ENCODE measurements at places on chromosomes 2 and 18.

- DNase-seq, result no peak
Observed at GRCh38 chr2:73856214-73856613, 27.5 kb downstream of the STAMBP start.

DNA sequence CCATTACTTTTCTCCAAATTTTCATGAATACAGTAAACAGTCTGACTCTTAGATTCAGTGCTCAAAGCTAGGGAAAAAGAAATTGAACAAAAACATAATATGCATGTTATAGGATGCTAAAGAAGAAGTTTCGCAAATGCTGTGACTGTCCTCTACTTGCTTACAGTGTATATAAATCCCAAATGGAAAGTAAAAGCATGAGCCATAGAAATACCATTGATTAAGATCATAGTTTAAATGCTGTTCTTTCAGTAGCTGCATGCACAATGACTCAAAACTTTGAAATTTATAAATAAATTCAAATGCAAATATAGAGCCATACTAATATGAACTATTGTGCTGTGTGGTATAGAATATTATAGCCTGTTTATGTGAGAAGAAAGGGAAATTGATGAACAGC, 1113.9 kb upstream of the ACVR2A start:
- no peak for DNase-seq

- DNase-seq, result no peak
Observed at GRCh38 chr2:150586858-150587257, 99.4 kb upstream of the RND3 start.

- no peak for DNase-seq
Observed at GRCh38 chr2:9554921-9555296, 721 bp downstream of the ADAM17 start.

GRCh38 chr18:55266981-55267380, 307.7 kb upstream of the CCDC68 start:
- DNase-seq, result no peak

- no peak for DNase-seq
Observed at GRCh38 chr2:100071335-100072043, 70.9 kb downstream of the AFF3 start.

GRCh38 chr18:8526332-8526731, 82.9 kb upstream of the RAB12 start:
- no peak for DNase-seq

GRCh38 chr2:71948781-71949536, 198.7 kb downstream of the CYP26B1 start:
- DNase-seq, result no peak

- DNase-seq, result no peak
Observed at GRCh38 chr2:136122661-136123060, 4.7 kb upstream of the CXCR4 start.

- no peak for DNase-seq
Observed at GRCh38 chr2:198004921-198005829, 200.8 kb downstream of the PLCL1 start.

- DNase-seq, result no peak
Observed at GRCh38 chr18:58955738-58956137, 91.1 kb downstream of the ZNF532 start.

- no peak for DNase-seq
Observed at GRCh38 chr2:134866498-134867099, 28.2 kb downstream of the ACMSD start.

- no peak for DNase-seq
Observed at GRCh38 chr2:152743002-152743401, 24.6 kb downstream of the ARL6IP6 start.

- no peak for DNase-seq
Observed at GRCh38 chr18:36045241-36045991, 21.9 kb downstream of the RPRD1A start.

- no peak for DNase-seq
Observed at GRCh38 chr2:75140288-75140687, 59.0 kb downstream of the TACR1 start.

DNA sequence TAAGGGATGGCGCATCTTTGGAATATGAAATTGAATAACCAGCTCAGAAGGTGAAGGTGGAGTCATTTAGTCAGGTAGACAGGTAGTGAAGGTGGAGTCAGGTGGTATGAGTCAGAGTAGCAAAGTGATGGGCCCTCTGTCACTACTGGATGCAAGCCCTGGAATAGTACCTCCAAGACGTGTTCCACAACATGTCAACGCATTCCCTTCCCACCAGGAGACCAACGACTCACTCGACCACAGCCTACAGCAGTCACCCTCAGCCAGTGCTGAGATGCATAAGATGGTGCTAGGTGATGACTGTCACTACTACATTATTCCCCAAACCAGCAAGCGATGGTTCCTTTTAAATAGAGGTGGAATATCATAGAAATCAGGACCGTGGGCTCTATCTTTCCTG, 6.8 kb downstream of the CPLX4 start:
- no peak for DNase-seq

GRCh38 chr2:221060376-221060775, 511.7 kb downstream of the EPHA4 start:
- DNase-seq, result no peak
